ENCODE measurements at places on chromosomes 4 and X.

DNA sequence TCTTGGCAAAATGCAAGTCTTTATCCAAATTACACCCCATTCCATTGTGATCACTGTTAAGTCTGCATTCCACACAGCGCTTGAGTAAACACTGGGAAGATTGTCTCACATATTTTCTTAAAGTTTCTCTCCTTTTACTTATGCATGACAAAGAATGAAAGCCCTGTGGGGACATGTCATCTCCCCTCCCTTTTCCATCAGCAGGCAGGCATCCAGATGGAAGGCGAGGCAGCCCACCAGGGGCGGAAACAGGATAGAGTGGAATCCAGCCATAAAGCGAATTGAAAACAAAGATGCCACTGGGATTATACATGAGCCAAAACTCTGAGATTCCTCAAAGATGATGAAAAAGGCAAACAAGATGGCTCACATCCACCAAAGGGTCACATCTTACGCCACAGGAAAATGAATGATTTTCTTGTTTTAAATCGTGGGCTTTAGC is 78.2 kb downstream of the AFAP1 start:
- DNase-seq = no peak

- no peak for DNase-seq
Observed at GRCh38 chr4:102438396-102439235, 62.5 kb upstream of the NFKB1 start.

DNA sequence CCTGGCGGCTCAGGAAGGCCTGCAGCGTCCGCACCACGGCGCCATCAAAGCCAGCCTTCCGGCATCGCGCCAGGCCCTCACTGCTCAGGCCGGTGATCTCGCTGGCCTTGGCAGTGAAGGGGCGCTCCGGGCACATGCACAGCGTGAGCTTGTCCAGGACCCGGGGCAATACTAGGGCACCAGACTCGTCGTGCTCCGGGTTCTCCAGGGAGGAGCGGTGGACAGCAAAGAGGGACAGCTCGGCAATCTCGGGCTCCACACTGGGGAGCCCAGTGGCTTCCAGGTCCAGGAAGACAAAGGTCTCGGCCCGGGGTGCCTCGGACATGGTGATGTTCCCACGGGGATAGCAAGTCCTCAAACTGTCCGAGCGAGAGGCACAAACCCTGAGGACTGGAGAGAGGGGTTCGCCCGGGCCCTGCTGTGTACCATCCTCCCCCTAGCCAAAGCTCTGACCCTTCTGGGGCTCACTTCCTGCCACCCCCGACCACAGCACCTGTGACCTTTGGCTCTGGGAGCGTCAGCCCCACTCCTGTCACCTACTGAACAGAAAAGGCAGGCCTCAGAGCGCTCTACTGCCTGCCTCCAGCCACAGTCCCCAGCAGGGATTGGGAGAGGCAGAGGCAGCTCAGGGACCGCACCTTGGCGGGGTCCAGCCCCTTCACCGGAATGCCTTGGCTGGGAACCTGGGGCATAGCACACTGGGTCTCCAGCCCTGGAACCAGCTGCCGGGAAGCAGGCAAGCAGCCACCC is 575 bp downstream of the TREX2 start:
- no peak for DNase-seq

- no peak for DNase-seq
Observed at GRCh38 chrX:47179928-47180255, 13.7 kb upstream of the UBA1 start.

GRCh38 chrX:2398064-2398656 is 102.6 kb downstream of the DHRSX start:
- DNase-seq = no peak

- DNase-seq = no peak
Observed at GRCh38 chr4:73679836-73680235, 59.6 kb upstream of the RASSF6 start.

- DNase-seq = no peak
Observed at GRCh38 chrX:147953976-147954375, 27.2 kb upstream of the FMR1NB start.

GRCh38 chrX:63506320-63506719 is 155.2 kb upstream of the SPIN4 start:
- DNase-seq = no peak

- DNase-seq = no peak
Observed at GRCh38 chrX:24513416-24513815, 48.3 kb downstream of the PDK3 start.

DNA sequence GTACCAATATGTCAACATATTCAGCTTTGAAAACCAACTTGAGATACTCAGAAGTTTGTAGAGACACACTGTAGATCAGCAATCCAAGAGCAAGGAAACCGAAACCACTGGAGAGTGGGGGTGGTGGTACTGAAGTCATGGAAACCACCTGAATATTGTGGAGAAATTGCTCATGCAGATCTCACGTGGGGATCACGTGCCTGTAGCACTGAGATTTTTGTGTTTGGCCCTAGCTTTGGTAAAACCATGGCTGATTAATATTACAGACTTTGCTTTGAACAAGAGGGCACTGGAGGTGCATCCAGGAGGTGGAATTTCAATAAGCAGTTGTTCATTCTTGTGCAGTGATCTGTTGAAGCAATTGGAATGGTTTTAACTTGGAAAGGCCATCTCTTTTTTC is 47.2 kb downstream of the GBA3 start:
- no peak for DNase-seq

DNA sequence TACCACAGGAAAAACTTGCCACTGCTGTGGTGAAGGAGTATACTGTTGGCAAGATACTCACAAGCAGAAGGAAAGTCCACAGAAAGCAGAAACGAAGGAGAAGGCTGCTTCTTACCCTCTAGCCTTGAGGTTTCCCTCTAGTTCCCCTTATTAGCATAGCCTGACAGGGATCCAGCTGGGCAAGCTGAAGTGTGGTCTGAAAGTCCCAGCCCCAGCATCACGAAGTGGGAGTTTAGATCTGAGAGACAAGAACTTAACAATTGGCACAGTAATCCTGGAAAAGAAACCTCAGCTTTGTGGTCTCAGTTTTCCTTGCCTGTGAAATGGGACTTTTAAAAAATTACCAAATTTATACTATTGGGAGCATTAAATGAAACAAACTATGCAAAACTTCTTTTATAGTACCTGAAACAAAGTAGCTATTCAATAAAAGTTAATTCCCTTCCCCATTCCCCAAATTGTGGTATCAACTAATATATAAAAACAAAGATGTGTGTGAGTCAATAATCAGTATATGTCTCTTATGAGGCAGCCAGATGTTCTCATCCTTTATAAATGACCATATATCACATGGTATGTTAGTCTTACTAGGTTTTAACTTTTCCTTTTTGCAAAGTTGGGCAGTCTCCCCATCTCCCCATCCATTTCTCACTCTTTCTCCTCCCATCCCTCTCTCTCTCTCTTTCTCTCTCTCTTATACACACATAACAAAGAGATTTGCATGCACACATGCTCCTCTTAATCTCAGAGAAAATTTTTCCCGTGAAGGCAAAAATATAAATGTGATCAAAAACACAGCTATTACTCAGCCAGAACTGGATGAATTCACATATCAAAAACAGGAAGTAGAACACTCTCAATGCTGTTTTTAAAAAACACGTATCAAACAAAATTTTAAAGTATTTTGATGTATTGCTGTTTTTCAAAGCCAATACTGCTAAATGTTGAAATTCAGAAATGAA is 57.8 kb downstream of the SCFD2 start:
- no peak for DNase-seq

DNA sequence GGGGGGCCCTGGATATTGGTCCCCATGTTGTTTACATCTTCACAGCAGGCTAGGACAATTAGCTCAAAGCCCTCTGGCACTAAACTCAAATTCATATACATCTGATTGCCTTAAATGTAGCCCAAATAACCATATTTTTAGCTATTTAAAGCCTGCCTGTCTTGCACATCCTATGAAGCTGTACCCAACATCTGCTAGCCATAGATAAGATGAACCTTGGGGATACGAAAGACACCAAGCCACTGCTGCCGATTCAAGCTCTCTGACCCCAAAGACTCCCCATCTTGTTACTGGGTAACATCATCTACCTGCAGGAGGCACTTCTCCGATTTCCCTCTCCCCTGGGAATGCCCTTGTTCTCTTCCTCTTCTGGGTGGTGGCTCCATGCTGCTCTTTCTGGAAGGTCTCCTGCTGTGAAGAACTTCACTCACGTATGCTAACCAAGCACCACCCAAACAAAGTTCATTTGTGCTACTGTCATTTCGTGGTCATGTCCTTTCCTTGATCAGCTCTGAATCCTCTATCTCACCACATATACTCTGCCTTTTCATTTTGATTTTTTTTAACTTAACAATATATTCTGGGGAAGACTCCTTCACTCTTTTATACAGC is 107.7 kb upstream of the ATXN3L start:
- no peak for DNase-seq

All from DMS 273 treated with DMSO at 0.1 percent for 48 hours (cell line).